Forelimb muscle (tissue), 1 donor: ENCODE measurements at places on chromosomes 1 and 21. TPM values are rescaled to one million over a fixed set of nuclear protein-coding genes. Genes with fewer than 3 reads are reported as not detected.

Gene AGMAT
- polyA plus RNA-seq: 3.7 TPM

GRCh38 chr1:110770832-110771231 lies 96.1 kb upstream of the KCNA3 start:
- no peak for DNase-seq

DNA sequence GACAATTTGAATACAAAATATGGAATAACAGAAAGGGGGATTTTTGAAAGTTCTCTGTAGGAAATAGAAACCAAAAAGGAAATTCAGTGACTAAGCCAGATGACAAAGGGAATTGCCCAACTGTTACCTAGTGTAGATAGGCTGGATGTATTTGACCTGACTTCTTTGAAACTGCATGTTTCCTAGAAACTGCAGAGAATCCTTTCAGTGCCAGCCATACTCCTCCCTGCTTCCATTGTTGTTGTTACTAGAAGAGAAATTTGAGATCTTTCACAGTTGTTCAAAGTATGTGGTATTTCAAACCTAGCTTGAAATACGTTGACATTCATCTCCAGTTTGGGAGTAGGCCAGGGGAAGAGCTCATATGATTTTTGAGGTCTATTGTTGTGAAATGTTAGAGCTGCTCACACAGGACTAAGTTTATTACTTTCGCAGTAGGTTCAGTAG lies 1.8 kb upstream of the GBP5 start:
- no peak for DNase-seq

Gene LCK
- 0.35 TPM for polyA plus RNA-seq

Gene S100A1
- polyA plus RNA-seq: 8.1 TPM

DNA sequence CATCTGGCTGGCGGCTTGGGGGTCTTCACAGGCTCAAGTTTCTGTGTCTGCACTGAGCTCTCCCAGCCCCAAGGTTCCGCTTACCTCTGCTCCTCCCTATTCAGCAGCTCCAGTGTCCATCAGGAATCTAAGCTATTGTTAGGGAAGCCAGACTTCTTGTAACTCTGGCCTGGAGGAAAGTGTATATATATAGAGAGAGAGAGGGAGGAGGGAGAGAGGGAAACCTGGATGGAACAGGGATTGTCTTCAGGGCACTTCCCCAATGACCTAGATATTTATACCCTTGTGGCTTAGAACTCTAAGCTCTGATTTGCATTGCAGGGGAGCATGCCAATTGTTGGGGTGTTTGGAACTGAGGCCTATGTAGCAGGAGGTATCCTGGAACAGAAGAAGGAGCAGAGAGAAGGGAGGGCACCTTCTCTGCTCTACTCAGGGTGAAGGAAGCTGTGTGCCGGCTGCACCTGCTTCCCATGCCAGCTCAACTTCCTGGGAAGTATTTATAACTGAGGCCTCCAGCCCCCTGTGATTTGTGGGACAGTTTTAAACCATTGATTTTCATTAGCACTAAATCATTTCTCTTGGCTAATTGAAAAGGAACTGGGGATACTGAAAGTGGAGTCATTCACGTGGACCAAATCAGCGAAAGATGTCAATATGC lies 70.9 kb downstream of the NAV1 start:
- DNase-seq: no peak

DNA sequence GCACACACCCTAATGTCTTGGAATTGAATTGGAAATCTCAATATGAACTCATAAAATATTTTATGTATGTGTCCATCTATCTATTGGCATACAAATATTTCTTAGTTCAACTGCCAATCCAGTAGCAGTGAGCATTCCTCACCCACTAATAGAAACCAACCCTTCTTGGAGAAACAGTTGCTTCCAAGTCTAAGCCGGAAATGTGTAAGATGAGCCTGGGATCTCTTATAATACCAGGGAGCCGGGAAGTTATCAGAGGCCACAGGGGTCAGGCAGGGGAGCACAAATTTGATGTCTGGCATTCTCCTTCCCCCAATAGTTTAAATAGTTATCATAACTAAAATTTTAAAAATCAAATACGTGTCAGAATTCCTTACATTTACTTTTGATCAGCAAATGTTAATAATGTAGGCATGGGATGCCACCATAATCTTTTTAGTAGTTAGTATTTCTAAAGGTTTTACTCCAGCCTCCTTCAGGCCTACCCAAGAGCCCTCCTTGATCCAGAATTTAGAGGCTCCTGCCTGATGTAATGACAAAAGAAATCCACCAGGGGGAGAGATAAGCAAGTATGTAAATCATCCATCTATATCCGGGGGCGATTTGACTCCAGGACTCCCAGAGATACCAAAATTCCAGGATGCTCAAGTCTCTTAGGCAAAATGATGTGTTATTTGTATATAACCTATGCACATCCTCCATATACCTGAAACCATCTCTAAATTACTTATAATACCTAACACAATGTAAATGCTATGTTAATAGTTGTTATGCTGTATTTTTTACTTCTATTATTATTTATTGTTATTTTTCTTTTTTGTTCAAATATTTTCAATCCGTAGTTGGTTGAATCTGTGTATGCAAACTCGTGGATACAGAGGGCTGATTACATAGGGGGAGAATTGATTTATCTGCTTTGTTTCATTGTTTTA lies 218.7 kb upstream of the COA6 start:
- DNase-seq: peak; percentile 28

- DNase-seq: no peak
Measured at GRCh38 chr1:111599781-111600693, 19.6 kb upstream of the RAP1A start.

DNA sequence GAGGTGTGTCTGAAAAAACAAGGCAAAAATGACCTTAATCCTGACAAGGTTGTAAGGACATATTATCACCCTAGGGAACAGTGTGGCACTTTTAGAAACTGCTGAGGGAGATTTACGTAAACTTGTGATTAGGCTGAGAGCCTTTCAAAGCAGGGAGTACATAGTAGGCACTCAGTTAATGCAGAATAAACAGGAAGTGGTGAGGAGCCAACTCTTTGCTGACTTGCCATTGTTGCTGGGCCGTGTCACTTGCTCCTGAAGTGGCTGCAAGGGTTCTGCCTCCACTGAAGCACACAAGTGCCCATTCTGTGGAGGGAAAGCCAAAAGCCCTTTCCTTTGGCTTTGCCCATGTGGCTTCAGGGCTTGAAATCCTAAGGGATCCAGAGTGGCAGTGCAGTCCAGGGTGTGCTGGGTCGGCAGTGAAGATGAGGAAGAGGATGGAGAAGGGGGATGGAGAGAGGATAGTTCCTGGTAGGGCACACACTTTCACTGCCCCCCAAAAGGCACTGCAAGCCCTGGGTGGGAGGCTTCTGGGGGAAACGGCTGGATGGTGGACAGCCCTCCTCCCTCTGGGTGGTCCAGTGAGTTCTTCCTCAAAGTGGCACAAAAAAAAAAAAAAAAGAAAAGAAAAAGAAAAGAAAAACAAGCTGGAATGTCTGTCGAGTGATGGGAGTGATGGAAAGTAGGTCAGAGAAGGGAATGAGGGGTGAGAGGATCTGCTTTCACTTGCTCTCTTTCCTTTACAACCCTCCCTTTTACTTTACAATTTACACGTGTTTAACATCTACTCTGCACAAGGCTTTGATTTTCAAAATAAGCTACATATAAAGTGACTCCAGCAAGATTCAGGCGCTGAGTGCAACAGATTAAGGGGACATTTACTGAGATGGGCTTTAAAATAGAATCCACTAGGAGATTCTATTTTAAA lies 13.7 kb upstream of the RHEX start:
- DNase-seq: no peak

Gene CNR2
- 0.06 TPM for polyA plus RNA-seq

GRCh38 chr21:33256019-33256418 lies 10.1 kb upstream of the IL10RB start:
- no peak for DNase-seq

Gene ARMH1
- polyA plus RNA-seq: 1.8 TPM

DNA sequence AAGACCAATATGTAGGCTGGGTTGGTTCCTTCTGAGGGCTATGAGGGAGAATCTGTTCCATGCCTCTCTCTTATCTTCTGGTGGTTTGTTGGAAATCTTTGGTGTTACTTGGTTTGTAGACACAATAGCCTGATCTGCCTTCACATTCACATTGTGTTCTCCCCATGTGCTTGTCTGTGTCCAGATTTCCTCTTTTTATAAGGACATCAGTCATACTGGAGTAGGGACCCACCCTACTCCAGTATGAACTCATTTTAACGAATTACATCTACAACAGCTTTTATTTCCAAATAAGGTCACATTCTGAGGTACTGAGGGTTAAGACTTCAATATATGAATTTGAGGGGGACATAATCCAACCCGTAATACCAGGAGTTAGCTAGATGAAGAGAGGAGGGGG lies 75.9 kb downstream of the DISP1 start:
- DNase-seq: no peak

GRCh38 chr1:20626524-20626923 lies 6.7 kb upstream of the PINK1 start:
- DNase-seq: no peak

DNA sequence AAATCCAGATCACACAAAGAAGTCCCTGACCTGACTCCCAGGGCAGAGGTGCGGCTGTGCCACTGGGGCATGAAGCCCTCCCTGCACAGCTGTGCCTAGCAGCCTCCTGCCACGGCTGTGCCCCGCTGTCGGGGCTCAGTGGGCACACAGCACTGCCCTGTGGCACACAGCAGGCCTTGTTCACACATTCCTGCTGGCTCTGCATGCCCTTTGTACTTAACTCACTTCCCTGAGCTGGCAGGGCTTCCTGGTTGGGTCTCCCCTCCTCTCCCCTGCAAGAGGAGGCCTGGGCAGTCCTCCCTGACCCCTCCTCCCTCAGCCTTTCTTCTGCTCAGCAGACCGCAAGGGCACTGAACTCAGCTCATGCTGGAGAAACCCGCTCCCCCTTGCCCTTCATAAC lies 14.8 kb downstream of the LHX4 start:
- no peak for DNase-seq

GRCh38 chr1:156372265-156372586 lies 3.2 kb downstream of the RHBG start:
- no peak for DNase-seq

GRCh38 chr1:88566615-88567387 lies 117.3 kb upstream of the PKN2 start:
- no peak for DNase-seq

DNA sequence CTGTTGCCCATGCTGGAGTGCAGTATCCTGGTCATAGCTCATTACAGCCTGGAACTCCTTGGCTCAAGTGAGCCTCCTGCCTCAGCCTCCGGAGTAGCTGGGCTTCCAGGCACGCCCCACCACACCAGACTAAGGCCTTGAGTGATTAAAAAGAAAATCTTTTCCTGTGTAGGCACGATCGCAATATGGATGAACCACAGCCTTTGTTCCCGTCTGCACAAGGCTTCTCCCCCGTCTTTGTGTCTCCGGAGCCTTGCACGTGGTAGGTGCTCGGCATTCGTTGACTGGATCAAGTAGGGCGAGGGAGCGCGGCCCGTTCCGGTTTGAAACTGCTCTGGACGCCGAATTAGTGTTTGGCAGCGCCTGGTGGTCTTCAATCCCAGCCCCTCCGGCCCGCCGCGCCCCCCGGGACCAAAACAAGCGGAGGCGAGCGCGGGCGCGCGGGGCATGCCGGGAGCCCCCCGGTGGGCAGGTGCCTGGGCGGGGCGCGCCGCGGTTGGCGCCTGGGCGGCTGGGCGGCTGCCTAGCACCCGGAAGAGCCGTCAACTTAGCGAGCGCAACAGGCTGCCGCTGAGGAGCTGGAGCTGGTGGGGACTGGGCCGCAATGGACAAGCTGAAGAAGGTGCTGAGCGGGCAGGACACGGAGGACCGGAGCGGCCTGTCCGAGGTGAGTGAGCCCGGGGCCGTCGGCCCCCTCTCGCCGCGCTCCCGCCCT lies at the start of gene SFT2D2:
Gene SFT2D2, plus strand, starts transcription at position 529 of the 715 bp plus-strand sequence. Its CDS starts 76 bp downstream, at position 605.
- DNase-seq: no peak

DNA sequence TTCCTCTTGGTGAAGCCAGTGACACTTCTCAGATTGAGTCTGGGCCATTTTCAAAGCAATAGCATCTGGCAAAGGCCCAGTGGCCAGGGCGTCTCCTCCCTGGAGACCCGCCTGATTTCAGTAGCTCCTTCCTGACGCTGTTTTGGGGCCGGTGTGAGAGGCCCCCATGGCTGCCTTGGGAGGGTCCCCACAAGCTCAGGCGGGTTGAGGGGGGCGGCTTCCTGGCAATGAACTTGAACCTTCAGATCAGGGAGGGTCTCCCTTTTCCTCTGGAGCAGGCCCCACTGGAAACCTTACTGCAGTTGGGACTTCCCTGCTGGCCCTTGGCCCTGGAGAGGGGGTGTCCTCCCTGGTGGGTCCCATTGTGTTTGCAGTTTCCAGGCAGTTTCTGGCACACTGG lies 121.2 kb downstream of the CRYAA start:
- DNase-seq: no peak

DNA sequence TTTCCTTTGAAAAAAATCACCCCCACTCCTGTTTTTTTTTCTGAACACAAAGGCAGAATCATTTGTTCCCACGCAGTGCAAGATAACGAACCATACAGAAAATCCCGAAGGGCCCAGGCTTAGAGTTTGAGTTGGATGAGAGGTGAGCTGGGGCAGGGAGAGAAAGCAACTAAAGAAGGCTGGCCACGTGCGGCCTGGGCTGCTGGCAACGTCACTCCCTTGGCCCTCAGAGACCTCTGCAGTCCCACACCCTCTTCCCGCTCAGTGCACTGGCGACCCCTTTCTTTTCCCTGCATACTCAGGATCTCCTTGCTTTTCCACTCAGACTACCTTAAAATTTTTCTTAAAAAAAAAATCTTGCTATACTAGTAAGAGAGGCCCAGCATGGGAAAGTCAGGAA lies 28.2 kb upstream of the CRNN start:
- no peak for DNase-seq

Gene TIE1
- polyA plus RNA-seq: 42.5 TPM

Gene GPR89A
- 11.3 TPM for polyA plus RNA-seq

- DNase-seq: no peak
Measured at GRCh38 chr1:48555271-48555670, 83.3 kb upstream of the SPATA6 start.

Gene GNG4
- 0.42 TPM for polyA plus RNA-seq

Gene XCL2
- polyA plus RNA-seq: 0.27 TPM

Gene PPP2R5A
- 27.7 TPM for polyA plus RNA-seq

GRCh38 chr1:24972221-24972914 lies 42.3 kb upstream of the RUNX3 start:
- DNase-seq: no peak

GRCh38 chr1:46455951-46456350 lies 33.7 kb upstream of the DMBX1 start:
- no peak for DNase-seq

- no peak for DNase-seq
Measured at GRCh38 chr1:151476083-151476482, 16.8 kb upstream of the POGZ start.

DNA sequence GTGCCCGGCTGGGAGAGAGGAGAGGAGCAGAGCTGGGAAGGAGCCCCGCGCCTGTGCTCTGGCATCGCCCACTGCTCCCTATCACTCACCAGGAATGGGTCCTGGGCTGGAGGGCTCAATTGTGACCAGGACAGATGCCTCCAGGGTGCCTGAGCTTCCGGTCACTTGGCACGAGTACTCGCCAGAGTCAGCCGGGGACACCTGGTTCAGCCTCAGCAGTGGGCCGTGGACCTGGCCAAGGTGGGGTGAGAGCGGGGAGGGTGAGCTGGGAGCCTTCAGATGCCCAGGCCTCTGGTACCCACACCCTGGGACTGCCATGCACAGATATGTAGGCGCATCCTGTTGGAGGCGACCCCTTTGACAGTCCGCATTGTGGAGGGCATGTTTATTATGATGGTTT lies 31.1 kb downstream of the LDLRAD2 start:
- DNase-seq: no peak
